ENCODE measurements at places on chromosomes 16 and 17.
A peak's percentile ranks its signal among the peaks of the same experiment; 100 is the strongest.

GRCh38 chr17:80465327-80465974, 11.0 kb downstream of the NPTX1 start:
- no peak for DNase-seq

DNA sequence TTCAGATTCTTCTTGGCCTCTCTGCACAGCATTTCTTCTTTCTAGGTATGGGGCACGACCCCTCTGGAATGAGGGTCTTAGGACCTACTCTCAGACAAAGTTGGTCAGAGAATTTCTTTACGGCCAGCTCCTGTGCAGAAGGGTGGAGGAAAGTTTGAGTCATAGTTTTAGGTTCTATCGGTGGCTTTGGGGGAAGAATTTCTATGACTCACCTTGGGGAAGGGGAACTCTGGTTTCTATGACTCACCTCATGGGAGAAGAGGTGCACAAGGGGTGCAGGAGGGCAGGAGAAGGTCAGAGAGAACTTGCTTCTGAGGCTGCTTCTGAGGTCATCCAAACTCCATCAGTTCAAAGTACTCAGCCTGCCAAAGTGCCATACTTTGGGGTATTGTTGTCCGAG, 2.5 kb upstream of the ABCC12 start:
- DNase-seq: peak; percentile 80

- no peak for DNase-seq
These were observed 6.6 kb downstream of the UBALD1 start for GRCh38 chr16:4607841-4608703.

GRCh38 chr16:79482011-79482410, 118.5 kb downstream of the MAF start:
- no peak for DNase-seq

- peak; percentile 94 for DNase-seq
These were observed 157.4 kb downstream of the PRKCA start for GRCh38 chr17:66459811-66460270.

GRCh38 chr17:59487161-59487873, 78.1 kb upstream of the DHX40 start:
- peak; percentile 10 for DNase-seq

GRCh38 chr17:76050538-76051467, 21.5 kb downstream of the SRP68 start:
- DNase-seq: no peak

- no peak for DNase-seq
These were observed 2.2 kb downstream of the HS3ST6 start for GRCh38 chr16:1915732-1916639.

GRCh38 chr16:3842994-3843393, 37.5 kb downstream of the CREBBP start:
- DNase-seq: no peak

DNA sequence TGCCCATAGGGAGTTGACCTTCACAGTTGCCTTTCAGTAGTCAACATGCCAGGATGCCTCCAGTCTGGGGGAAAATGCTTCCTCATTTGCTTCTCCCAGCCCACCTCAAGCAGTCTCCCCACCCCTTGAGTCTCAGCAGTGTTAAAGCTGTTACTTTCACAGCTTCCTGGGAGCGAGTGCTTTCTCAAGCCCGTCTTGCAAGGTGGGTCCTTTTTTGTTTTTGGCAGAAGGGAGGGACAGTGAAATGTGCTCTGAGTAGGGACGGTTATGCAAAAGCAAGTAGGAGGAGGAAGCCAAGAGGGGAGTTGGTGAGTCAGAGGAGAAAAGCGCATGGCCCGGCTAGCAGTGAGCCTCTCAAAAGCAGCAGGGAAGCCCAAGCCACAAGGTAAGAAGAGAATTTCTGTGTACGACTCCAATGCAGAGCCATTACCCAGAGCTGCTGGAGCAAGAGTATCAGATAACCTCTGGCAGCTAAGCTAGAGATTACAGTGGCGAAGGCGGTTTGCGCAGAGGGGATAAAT, at the start of gene CHST4:
TSS of gene CHST4 (plus strand) at position 316 of the 521 bp plus-strand sequence. CDS start 10,252 bp downstream, outside the sequence.
- peak; percentile 69 for DNase-seq

- DNase-seq: no peak
These were observed 54.4 kb upstream of the YPEL2 start for GRCh38 chr17:59277031-59277430.

GRCh38 chr16:70156207-70156978, 17.2 kb upstream of the CLEC18C start:
- DNase-seq: no peak

GRCh38 chr17:16989230-16989952, 17.5 kb upstream of the TNFRSF13B start:
- no peak for DNase-seq

GRCh38 chr17:73141411-73141810, 23.4 kb upstream of the SSTR2 start:
- DNase-seq: no peak

- DNase-seq: no peak
These were observed 141.8 kb downstream of the LAT start for GRCh38 chr16:29126616-29127015.

DNA sequence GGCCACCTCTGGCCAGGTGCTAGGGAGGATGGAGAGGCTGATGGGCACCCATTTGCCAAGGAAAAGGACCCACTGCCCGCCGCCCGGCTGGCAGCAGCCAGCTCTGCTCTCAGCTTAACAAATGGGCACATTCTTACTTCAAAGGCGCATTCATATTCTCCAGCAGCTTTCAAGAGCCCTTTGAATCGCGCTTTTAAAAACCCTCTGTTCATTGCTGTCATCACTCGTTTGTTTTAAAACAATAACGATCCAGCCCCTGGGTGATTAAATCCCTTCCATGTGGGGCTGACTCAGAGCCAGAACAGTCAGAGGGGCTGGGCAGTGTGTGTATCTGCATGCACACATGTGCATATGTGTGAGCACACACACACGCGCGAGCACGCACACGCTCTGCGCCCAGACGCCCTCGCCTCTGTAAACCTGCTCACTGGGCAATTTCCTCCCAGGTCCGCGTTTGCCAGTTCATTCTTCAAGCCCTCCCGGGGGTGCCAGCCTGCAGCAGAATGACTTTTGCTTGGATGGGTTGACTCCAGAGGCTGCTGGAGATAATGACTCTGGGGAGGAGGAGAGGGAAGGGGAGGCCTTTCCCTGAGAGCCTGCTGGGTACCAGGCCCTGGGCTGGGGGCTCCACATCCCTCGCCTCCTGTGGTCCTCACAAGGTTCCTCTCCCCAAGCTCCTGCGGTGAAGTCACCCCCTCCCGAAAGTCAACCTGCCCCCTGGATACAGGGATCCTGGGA, 133.1 kb downstream of the SDK2 start:
- no peak for DNase-seq

DNA sequence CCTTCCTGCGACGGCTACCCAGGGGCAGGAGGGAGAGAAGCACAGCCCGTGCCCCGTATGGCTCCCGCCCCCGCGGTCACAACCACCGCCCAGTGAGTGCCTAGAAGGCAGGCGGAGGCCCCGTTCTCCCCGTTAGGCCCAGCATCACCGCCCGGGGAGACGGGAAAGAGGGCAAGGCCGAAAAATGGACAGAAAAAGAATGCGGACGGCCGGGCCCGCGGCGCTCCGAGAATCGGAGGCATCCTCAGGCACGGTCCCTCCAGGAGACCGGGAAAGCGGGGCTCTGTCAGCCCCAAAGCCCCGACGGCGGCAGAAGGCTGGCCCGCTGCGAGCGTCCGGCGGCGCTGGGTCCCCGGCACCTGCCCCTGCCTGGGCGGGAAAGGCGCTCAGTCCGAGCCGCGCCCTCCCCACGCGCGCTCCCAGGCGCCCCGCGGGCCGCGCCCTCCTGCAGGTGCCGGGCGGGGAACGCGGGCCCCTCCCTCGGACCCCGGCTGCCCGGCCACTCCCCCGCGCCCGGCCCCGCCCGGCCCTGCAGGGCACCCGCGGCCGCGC, 407 bp downstream of the MCRIP1 start:
- DNase-seq: peak; percentile 29

DNA sequence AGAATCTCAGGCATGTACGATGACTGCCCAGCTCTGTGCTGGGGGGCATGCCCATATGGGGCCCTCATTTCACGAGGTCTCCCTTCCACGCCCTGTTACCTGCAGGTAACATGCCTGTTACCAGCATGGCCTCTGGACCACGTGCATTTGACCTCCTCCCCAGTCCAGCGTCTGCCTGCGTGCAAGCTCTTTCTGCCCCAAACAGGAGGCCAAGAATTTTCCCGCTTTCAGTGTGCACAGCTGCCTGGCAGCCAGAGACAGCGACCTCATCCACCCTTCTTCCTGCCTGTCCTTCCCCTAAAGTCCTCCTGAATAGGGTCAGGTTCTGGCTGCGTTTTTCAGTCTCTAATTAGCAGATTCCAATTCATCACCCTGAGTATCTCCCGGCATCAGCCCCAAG, 306.5 kb upstream of the ZFHX3 start:
- DNase-seq: no peak

DNA sequence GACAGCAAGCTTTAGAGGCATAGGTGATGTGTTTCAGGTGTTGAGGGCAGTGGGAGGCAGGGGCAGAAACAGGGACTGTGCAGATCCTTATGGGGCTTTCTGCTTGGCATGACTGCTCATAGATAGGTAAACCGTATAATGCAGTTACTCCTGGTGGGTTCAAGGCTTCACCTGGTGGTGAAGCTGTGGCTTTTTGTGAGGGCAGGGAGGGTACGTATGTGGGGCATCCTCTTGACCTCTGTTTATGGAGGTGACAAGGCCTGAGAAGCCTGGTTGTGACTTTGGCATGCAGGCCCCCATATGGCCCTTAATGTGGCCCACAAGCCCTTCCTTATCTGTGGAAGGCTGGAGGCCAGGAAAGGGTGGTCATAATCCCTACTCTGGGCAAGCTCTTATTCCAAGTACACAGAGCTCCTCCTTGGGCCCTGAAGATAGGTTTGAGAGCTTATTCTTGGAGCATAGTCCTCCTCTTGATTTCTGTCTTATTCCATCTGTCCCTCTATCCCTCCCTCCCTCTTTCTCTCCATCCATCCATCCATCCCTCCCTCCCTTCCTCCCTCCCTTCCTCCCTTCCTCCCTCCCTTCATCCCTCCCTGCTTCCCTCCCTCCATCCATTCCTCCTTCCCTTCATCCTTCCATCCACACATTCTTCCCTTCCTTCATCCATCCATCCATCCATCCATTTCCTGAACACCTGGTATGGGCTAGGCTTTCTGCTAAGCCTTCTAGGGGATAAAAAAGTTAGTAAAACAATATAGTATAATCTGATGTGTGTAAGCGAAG, 1.3 kb upstream of the CCL16 start:
- no peak for DNase-seq

DNA sequence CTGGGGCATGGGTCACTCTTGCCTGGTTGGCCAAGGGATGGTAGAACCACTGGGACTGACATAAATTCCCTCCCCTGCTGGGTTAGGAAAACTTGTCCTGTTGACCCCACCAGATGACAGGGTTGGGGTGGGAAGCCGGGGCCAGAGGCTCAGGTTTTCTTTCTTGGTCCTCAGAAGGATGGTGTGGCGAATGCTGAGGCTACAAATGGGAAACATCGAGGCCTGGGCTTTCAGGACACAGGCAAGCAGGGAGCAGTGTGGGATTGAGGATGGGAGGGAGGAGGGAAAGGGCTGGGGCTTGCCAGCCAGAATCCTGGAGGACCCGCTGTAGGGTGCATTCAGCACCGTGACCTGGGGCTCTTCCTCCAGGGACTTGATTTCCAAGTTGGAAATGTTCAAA, 14.5 kb upstream of the PLEKHG4 start:
- no peak for DNase-seq

GRCh38 chr17:78678222-78678557, 101.0 kb upstream of the DNAH17 start:
- no peak for DNase-seq

DNA sequence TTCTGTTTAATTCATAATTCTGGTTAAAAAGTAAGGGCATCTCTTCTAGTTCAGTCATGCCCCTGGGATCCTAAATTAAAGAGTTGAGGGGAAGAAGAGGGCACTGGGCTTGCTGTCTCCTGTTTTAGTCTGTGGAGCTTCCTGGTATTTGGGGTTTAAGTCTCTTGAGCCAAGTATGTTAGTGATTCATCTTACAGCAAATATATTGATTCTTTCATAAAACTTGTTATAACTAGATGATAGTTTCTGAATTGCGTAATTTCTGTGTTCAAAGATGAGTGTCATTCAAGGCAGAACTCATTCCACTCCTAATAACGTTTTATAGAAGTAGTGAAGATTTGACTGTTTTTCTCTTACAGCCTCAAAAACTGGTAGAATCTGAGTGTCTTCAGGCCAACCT, 1.7 kb downstream of the TXNDC17 start:
- DNase-seq: no peak

GRCh38 chr17:40480501-40481003, 20.9 kb downstream of the TNS4 start:
- DNase-seq: peak; percentile 67

DNA sequence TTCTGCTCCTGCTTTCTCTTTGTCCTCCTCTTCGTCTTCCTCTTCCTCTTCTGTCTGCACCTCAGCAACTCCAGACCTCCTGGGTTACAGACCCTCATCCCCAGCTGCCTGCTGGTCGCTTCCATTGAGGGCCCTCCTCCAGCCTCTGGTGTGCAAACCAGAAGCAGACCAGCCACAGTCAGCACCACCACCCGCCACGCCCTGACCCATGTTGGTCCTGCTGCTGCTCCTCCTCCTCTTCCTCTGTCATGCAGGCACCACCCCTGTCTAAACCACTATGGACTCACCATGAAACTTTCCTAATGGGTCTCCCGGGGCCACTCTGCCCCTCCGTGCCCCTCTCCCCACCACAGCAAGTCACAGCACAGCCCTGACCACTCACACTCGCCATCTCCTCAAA, 11.4 kb upstream of the OGFOD3 start:
- no peak for DNase-seq

GRCh38 chr16:79767421-79768275, 167.1 kb upstream of the MAF start:
- DNase-seq: peak; percentile 47

DNA sequence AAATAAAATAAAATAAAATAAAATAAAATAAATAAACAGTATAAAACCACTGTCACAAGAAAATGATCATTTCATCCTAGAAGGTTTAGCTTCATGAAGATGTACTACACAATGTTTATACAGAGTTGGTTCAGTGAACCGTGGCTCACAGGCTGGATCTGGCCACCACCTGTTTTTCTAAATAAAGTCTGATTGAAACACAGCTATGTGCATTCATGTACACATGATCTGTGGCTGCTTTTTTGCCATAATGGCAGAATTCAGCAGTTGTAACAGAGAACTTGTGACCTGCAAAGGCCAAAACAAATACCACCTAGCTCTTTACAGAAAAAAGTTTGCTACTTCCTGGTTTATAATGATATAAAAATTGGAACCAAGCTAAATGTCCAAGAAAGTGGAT, 12.6 kb upstream of the RPRML start:
- DNase-seq: no peak

- no peak for DNase-seq
These were observed 63.0 kb downstream of the GSG1L start for GRCh38 chr16:28000314-28001169.

- no peak for DNase-seq
These were observed 3.8 kb downstream of the EFCAB5 start for GRCh38 chr17:29945281-29945680.

- no peak for DNase-seq
These were observed 91.5 kb upstream of the NLRP1 start for GRCh38 chr17:5675625-5676421.

GRCh38 chr16:72427783-72428331, 255.9 kb upstream of the PMFBP1 start:
- DNase-seq: no peak

- no peak for DNase-seq
These were observed 354.9 kb downstream of the C16orf95 start for GRCh38 chr16:86962259-86962658.
